ENCODE measurements at places on chromosomes 7 and 10.
A peak's percentile ranks its signal among the peaks of the same experiment; 100 is the strongest.

DNA sequence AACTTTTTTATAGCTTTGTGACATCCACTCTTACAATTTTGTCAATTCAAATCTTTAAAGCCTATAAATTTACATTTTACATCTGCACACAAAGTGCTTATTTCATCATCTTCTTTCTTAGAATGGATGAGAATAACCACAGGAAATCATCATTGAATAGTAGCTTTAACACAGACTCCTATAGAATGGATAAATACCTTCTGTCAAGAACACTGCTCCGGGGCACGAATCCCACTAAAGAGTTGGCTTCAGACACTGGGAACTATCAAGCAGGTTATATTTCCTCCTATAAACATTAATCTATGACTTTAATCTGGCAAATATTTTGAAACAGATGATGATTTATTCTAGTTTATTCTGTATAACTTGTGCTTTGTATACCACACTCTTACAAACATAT is 269.7 kb upstream of the TPK1 start:
- no peak for DNase-seq

- no peak for DNase-seq
Measured at GRCh38 chr7:105996860-105997737, 34.0 kb downstream of the CDHR3 start.

- DNase-seq: peak; percentile 6
Measured at GRCh38 chr10:28393956-28394568, 91.2 kb upstream of the MPP7 start.

DNA sequence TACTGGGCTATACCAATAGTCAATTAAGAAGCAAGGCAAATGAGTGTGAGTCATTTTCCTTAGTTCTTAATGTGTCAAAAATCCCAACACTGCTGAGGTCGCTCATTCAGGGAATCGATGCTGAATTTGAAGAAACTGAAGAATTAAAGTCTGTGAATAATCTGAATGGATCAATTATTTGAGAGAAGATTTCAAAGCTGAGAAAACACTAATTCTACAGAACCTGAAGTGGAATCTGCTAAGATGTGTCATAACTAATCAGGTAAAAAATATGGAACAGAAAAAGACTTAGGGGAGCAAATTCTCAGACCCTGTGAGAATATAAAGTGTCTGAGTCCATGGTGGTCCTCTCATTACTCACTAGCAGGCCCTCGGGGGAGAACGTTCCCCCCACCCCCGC is 125.6 kb downstream of the DIP2C start:
- DNase-seq: no peak

DNA sequence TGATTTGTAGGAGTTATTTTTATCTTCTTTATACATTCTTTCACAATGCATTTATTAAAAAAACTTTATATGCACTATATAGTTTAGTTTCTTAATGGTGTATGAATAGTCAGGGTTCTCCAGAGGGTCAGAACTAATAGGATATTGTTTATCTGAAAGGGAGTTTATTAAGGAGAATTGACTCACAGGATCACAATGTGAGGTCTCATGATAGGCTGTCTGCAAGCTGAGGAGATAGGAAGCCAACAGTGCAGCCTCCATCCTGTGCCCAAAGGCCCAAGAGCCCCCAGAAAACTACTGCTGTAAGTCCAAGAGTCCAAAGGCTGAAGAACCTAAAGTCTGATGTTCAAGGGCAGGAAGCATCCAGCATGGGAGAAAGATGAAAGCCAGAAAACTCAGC is 192.8 kb upstream of the AHR start:
- DNase-seq: no peak

- no peak for DNase-seq
Measured at GRCh38 chr10:65952086-65952485, 973.8 kb upstream of the LRRTM3 start.
